Psoas muscle (tissue), 8 donors: ENCODE measurements at places on chromosomes 4 and X. TPM values are rescaled to one million over a fixed set of nuclear protein-coding genes. Genes with fewer than 3 reads are reported as not detected.

The SOWAHB gene
- not detected for polyA plus RNA-seq

The SSX3 gene
- polyA plus RNA-seq: not detected

The SYTL4 gene
- polyA plus RNA-seq: 1.6 TPM

DNA sequence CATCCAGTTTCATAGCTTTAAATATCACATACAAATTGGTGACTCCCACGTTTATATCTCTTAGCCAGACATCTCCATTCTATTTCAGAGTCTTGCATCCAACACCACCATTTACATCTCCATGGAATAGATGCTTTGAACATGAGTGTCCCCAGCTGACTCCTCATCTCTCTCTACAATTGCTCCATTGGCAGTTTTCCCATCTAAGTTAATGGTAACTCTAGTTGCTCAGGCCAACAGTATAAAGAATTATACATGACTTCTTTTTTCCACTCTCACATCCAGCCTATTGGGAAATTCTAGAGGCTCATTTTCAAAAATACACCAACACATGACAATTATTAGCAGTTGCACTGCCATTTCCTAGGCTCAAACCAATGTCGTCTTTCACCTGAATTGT is 388.2 kb downstream of the STIM2 start:
- no peak for DNase-seq

DNA sequence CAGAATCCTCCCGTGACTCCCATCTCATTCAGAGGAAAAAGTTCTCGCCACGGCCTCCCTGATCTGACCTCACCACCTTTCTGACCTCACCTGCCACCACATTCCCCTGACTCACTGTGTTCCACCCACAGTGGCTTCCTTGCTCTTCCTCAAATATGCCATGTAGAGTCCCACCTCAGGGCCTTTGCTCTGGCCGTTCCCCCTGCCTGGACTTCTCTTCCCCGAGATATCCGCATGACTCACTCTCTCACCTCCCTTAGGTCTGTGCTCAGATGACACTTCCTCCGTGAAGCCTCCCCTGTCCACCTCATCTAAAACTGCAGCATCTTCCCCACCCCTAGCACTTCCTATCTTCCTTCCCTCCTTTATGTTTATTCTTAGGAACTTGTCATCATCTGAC is 7.2 kb upstream of the TSPYL2 start:
- no peak for DNase-seq

- DNase-seq: no peak
Measured at GRCh38 chrX:116272861-116273260, 102.3 kb downstream of the AGTR2 start.

GRCh38 chr4:94806376-94806775 is 48.6 kb downstream of the BMPR1B start:
- no peak for DNase-seq

DNA sequence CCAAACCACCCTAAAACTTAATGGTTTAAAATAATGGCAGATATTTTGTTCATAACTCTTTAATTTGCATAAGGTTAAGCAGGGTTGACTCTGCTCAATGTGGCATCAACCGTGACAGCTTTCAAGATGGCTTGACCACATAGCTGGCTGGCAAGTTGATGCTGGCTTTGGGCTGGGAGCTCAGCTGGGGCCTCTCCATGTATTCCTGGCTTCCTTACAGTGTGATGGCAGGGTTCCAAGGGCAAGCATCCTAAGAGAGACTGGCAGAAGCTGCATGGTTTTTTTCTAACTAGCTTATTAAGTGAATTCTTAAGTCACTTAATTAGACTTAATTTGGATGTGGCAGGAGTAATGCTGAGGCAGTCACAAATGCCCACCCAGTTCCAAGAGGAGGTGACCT is 4.5 kb downstream of the RP2 start:
- no peak for DNase-seq

DNA sequence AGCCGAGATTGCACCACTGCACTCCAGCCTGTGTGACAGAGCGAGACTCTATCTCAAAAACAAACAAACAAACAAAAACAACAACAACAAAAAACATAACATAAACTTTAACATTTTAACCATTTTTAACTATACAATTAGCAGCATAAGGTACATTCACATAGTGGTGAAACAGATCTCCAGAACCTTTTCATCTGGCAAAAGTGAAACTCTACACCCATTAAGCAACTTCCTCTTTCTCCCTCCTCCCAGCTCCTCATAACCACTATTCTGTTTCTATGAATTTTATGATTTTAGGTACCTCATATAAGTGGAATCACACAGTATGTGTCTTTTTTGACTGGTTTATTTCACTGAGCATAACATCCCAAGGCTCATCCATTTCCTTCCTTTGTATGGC is 103.6 kb downstream of the FAM13A start:
- DNase-seq: no peak
